ENCODE measurements at places on chromosomes 6 and 20.

DNA sequence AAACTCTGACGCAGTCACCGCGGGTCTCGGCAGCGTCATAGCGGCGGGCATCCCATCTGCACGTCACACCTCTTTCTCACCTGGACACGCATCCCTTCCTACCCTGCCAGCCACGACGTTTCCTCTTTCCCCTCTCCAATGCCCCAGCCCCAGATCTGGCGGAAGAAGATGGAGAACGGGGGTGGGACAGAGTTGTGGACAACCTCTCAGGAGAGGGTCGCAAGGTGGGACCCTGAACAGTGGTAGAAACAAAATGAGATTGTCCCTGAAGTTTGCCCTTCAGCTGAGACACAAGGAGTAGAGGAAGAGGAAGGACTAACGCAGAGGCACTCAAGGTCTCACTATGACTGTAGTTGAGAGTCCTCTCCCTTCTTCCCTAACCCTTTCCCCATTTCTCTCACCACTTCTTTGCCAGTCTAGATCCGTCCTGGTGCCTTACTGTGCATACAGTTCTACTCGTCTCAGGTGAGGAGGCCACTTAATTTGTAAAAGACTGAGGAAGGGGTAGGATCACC lies 562 bp downstream of the TRIM39 start:
- no peak for DNase-seq

DNA sequence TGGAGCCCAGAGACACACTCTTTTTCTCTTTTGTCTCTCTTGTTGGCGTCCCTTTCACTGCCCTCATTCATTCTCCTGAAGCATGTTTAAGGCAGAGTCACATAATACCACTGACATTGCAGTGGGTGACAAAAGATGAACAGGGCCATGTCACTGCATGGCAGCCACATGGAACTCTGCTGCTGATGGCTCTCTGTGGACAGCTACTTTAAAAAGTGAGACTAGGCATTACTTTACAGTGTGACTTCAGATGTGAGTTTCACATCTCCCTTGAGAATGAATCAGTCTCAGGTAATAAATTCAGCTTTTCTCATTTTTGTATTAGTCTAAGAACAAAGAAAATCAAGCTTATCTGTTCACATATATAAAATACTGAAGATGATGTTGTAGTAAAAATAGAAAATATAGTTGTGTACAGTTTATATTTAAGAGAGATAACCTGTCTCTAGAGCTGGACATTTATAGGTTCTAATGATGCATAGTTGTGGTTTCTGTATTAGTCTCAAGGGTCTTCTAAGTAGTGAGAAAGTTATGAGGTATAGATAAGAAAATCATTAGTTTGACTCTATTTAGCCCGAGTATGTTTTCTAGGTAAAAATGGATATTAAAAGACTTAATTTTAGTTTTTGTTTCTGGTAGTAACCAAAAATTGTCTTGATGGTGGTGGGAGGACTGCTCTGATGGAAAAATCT lies 6.1 kb downstream of the MRS2 start:
- DNase-seq = no peak

GRCh38 chr6:70351461-70351860 lies 48.6 kb upstream of the COL9A1 start:
- no peak for DNase-seq

GRCh38 chr6:109349419-109349987 lies 32.8 kb downstream of the CD164 start:
- no peak for DNase-seq

GRCh38 chr20:5780846-5781217 lies 30.6 kb downstream of the SHLD1 start:
- peak; percentile 37 for DNase-seq

DNA sequence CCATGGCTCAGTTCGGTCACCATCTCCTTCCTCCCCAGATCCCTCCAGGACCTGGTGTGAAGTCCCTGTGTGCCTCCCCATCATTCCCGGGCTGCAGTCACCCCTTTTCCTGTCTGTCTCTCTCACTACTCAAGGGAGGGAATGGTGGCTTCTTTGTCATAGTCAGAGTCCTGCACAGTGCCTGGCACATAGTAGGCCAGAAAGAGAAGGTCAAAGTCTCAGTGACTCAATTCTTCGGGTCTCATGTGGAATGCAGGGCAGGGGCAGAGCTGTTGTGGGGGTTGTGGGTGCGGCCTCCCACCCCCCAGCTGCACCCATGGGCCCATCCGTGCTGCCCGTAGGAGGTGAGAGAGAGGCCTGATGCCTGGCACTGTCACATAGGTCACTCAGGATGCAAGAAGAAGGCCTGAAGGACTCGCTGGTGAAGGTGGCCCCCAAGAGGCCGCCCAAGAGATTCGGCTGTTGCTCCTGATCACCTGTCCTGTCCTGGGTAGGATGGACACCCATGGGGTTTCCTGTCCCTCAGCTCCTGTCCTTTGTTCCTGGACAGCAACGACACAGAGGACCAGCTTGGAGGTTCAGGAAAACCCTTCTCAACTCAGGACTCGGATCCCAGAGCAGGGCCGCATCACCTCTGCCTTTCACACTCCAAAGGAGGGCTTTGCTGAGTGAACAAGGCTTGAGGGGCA lies 34.1 kb downstream of the RAB44 start:
- no peak for DNase-seq

DNA sequence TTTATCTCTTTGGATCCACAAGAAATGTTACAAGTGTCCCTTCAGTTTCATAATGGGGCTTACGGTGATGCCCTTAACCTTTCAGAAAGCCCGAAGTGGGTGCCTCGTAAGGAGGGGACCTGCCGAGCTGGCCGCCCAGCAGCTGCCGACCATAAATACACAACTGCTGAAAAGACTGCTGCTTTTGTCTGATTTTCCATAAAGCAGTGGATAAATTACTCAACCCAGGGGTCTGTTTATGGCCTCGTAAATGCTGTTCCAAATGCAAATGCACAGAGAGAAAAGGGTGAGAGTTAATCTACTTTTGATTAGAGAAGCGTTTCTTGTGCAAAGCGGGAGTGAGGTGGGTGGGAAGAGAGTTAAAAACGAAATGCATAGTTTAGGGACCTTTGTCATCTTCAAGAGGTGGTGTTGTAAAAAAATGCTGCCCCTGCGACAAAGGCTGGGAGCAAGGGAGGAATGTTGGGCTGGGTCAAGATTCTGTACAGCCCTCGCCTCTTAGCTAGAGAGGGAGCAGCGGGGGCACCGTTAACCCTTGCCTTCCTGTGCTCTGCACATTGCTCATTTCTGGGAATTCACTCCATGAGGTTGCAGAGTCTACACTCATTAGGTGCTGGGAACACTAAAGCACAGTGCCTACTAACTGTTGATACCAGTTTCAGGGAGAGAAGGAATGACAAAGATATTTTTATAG lies 112.0 kb upstream of the MTHFD1L start:
- no peak for DNase-seq

DNA sequence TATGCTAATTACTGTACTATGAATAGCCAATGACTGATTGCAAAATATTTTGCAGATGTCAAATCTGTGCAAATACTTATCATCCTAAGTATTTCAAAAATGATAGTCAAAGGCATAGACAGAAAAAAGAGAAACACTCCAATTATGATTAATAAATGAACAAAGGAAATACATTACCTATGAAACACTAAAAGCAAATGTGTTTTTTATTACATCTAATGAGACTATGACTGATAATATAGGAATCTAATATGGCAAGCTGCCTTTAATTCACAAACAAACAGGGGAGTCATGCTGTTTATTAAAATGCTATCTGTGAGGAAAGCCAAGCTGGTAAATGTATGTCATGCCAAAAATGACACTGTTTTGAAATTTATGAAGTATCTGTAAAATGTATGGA lies 713.2 kb upstream of the NRSN1 start:
- no peak for DNase-seq

GRCh38 chr6:37943436-37944058 lies 124.0 kb downstream of the ZFAND3 start:
- no peak for DNase-seq

GRCh38 chr6:13574149-13574570 lies 241 bp upstream of the SIRT5 start:
- DNase-seq = peak; percentile 95

GRCh38 chr20:12788632-12789299 lies 220.0 kb upstream of the SPTLC3 start:
- DNase-seq = no peak

DNA sequence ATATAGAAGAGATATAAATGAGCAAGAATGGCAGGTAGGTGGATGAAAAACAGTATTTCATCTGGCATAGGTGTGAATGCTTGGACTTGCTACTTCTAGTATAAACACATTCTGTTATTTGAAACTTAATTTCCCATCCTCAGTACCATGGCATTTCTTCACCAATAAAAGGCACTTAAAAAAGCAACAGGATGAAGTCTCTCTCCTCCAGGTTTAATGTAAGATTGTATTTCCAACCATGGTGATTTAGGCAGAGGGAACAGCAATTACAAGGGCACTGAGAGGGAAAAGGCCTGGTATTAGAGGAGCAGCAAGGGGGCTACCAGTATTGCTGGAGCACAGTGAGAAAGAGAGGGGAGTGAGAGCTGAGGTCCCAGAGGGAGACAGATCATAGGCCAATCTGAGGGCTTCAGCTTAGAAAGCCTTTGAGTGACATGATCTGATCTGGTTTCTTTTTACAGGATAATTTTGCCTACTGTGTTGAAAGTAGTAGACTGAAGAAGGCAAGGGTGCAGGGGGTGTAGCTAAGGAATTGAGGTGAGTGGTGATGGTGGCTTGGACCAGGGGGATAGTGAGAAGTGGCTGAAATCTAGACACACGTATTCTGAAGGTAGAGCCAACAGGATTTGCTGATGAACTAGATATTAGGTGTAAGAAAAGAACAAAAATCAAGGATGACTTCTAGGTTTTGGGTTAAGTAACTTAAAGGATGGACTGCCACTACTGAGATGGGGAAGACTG lies 67.8 kb upstream of the SMIM29 start:
- DNase-seq = no peak

- no peak for DNase-seq
Measured at GRCh38 chr20:11457488-11457887, 460.2 kb upstream of the BTBD3 start.

GRCh38 chr6:137271245-137272183 lies 52.3 kb upstream of the IFNGR1 start:
- peak; percentile 46 for DNase-seq

- no peak for DNase-seq
Measured at GRCh38 chr20:34385464-34385863, 22.4 kb downstream of the ITCH start.

- no peak for DNase-seq
Measured at GRCh38 chr6:1485678-1486077, 96.3 kb downstream of the FOXF2 start.

- DNase-seq = no peak
Measured at GRCh38 chr20:13821876-13822275, 37.0 kb downstream of the NDUFAF5 start.

- DNase-seq = no peak
Measured at GRCh38 chr6:11272491-11273192, 40.2 kb upstream of the NEDD9 start.

DNA sequence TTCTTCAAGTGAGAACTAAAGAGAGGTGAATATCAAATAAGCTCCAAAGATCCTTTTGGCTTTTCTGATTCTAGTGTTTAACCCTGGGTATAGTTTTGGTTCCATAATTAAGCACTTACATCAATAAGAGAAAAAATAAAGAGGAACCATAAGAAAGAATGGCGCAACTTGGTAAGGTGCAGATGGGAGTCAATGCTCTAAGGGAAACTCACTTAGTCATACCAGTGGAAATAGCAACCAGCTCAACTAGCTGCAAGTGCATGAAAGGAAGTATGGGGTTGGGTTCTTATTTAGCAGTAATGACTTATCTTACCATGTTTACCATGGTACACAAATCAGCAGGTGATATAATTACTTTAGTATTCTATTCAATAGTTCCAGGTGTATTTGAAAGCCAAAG lies 296.5 kb upstream of the RUNX2 start:
- peak; percentile 9 for DNase-seq
